ENCODE measurements at places on chromosomes 11 and 22.

GRCh38 chr22:29081517-29082236, 8.8 kb downstream of the KREMEN1 start:
- no peak for DNase-seq

DNA sequence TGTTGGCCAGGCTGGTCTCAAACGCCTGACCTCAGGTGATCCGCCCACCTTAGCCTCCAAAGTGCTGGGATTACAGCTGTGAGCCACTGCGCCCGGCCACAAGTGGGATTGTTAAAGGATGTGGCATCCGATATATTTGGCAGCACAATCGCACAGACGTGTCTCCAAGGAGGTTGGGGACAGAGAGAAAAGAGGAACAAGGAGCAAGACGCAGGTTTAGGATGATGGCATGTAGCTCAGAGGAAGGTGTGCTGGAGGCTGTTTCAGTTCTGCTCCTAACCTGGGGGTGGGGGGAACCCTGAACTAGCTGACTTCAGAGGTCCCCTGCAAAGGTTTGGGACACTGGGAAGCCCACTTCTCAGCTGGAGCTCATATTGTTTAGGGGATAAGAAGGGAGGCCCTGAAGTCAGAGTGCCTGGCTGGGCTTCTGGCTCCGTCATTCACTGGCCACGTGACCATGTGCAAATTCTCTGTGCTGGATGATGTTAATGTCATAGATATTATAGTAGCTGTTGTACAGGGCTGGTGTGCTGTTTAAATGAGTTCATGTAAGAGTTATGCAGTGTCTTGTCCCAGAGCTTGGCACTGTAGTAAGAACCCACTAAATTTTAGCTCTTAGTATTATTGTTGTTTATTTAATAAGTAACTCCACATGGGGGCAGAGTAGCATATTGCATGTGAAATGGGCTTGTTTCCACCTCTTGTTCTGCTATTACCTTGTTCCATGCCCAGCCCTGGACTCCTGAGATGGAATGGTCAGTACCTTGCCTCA, 129.7 kb downstream of the ST3GAL4 start:
- DNase-seq, result peak; percentile 48

DNA sequence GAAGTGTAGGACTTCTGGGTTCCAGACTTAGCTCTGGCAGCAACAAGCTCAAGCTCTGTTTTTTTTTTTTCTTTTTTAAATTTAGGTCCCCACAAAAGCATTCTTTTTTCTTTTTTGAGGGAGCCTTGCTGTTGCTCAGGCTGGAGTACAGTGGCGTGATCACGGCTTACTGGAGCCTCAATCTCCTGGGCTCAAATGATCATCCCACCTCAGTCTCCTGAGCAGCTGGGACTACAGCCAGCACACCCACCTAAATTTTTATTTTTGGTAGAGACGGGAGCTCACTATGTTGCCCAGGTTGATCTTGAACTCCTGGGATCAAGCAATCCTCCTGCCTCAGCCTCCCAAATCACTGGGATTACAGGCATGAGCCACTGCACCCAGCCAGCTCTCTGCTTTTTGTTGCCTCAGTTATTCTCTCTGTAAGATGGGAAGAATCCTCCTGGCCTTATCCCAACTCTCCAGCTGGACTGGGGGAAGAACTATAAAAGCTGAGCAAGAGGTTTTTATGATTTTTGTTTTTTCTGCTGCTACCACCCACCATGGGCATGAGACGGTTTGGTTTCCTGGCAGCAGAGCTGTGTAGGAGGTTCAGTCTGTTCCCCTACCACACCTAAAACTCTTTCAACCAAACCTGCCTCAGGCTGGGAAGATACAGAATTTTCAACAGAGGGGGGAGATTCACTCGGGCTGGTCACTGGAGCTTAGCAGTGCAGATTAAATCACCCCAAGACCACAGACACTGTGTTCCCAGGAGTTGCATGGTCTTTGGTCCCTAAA, 11.6 kb upstream of the MTFP1 start:
- DNase-seq, result no peak

- no peak for DNase-seq
Observed at GRCh38 chr22:22893077-22893805, 5.6 kb downstream of the IGLL5 start.

- no peak for DNase-seq
Observed at GRCh38 chr11:83764643-83765042, 478.5 kb upstream of the CCDC90B start.

GRCh38 chr11:109789901-109790300, 303.3 kb upstream of the ZC3H12C start:
- DNase-seq, result peak; percentile 39

DNA sequence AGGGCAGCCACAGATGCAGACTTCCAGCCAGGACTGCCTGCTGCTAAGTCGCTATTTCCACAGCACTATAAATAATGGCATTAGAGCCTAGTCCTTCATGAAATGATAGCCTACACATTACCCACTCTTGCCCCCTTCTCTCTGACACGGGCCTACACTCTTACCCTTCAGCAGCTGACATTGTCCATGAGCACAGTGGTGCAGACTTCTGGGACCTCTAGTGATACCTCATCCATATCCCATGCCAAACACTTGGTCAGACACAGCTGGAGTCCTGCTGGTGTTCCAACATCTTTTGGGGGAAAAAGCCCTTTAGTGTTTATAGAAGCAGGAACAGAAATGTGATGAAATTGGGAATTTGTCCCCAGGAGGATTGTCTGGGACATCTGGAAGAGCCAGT, 43.4 kb upstream of the RAB1B start:
- no peak for DNase-seq

GRCh38 chr11:117413616-117414015, 86.0 kb downstream of the CEP164 start:
- no peak for DNase-seq

DNA sequence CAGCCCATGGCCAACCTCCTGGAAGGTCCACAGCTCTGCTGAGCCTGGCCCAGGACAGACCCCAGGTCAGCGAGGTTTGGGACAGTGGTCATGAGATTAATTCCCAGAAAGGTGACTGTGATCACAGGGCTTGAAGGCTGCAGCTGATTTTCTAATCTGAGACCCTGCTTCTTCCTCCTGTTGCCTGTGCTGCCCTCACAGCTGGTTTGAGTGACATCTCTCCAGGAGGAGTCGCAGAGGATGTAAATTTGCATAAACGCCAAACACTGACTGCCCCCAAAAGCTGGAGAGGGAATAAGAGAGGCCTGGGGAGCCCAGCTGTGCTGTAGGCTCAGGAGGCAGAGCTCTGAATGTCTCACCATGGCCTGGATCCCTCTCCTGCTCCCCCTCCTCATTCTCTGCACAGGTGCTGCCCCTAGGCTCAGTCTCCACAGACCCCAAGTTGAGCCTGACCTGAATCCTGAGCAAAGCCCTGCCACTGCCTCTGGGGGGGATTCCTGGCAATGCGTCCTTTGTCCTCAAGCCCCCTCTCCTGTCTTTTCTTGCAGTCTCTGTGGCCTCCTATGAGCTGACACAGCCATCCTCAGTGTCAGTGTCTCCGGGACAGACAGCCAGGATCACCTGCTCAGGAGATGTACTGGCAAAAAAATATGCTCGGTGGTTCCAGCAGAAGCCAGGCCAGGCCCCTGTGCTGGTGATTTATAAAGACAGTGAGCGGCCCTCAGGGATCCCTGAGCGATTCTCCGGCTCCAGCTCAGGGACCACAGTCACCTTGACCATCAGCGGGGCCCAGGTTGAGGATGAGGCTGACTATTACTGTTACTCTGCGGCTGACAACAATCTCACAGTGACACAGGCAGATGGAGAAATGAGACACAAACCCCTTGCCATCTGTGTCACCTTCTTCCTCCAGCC, 23.8 kb downstream of the GGTLC2 start:
- peak; percentile 31 for DNase-seq

DNA sequence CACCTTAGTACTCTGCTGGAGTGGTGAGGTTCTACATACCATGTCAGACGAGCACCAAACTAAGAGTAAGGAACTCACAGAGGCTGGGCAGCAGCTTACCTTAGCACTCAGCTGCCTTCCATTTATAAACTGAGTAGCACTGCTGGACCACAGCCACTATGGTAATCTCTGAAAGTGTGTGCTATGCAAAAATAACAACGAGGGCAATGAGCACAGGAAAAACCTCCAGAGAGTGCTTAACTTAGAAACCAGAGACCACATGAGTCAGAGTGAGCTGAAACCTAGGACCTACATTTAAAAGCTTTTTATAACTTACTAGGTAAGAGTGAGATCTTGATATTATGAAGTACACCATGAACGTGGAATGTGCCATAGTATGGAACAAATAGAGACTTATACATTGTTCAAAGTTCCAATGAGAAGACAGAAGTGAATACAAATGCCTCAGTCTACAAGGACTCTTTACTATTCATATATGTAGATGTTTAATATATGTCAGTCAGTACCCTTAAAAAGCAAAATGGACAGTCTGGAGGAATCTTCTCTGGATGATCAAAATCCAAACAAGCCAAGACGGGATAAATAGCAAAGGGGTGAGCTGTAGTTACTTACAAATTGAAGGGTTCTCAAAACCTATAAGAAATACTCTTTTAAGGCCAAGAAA, 17.2 kb upstream of the CD59 start:
- no peak for DNase-seq

DNA sequence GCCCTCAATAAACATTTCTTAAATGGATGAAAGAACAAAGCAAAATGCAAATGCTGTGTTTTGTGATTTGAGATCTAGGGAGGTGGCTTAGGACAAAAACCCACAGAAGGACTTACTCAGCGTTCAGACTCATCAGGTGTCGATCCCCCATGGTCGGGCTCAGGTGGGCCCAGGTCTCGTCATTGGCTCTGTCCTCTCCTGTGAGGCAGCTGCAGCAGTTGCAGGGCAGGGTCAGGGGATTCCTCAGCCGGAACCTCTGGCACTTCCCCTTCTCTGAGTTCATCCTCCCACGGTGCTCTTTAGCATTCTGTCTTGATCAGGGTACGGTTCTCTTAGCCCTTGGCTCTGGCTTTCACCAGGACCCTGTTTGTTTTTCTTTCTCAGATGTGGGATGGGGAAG, 14.0 kb upstream of the ACR start:
- no peak for DNase-seq

DNA sequence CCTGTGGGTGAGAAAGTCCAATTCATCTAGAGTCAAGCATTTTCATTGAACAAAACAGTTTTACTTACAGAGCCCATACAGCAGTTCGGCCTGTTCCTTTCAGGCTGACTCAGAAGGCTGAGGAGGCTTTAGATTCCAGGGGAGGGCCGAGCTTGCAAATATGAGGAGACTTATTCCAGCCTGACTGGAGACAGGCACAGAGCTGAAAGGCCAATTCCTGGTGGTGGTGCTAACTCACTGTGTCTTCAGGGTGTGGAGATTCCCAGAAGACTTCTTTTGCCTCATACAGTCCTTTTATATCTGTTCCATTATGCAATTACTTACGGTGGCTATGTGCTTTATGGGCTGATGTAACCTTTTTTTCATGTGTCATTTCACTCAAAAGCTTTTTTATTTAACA, at the start of gene OR51E2:
TSS of gene OR51E2 (minus strand) at position 269 of the 400 bp plus-strand sequence. CDS start 15,142 bp downstream, outside the sequence.
- DNase-seq, result no peak
